ENCODE measurements at places on chromosomes 5 and 9. TPM values are rescaled to one million over a fixed set of nuclear protein-coding genes. Genes with fewer than 3 reads are reported as not detected.

SPINK7 gene
- 65.3 TPM for total RNA-seq

COX7C gene
- 270 TPM for total RNA-seq

TXNDC8 gene
- not detected for total RNA-seq

STKLD1 gene
- total RNA-seq, result not detected

SUSD3 gene
- total RNA-seq, result 25.0 TPM

DIRAS2 gene
- not detected for total RNA-seq

GRCh38 chr5:72511774-72512592 is 4.8 kb upstream of the ZNF366 start:
- DNase-seq, result no peak

DNA sequence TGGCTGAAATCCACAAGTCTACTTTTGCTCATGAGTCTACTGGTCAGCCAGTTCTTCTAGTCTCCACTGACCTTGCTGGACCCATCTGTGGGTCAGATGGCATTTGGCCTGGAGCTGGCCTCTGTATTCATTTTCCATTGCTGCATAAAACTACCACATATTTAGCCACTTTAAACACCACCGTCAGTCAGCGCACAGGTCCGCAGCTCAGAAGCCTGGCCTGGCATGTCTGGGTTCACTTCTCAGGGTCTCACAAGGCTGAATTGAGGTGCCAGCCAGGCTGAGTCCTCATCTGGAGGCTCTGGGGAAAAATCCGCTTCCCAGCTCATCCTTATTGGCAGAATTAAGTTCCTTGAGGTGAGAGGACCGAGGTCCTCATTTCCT is 54.7 kb downstream of the BARX1 start:
- no peak for DNase-seq

- DNase-seq, result no peak
These were observed 135.6 kb downstream of the BOD1 start for GRCh38 chr5:173480896-173481295.

DNA sequence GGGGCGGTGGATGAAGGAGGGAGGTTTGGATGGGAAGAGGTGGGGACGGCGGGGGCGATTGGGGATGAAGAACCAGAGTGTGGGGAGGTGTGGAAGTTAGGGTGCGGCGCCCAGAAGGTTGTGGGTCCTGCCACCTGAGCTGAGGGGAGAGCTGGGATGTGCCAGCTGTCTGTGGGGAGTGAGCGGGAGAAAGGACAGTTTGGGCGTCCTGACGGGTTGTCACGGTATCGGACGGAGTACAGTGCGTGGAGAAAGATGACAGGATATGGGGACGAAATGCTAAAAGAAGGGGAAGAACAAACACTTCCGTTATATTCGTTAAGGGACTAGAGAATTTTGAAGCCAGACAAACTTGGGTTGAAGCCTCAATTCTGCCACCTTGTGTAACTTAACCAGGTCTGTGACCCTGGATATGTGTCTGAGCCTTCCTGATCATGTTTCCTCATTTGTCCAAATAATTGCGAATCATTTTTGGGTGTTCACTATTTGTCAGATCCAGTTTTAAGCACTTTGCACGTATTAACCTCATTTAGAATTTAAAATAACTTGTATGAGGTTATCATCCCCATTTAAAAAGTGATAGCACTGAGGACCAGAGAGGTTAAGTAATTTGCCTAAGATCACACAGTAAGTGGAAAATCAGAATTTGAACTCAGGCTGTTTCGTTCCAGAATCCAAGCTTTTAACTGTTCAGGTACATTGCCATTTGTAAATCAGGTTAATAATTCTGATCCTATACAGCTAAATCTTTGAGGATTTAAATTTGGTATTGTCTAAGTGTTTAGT is 689 bp downstream of the CNTRL start:
- DNase-seq, result no peak

GRCh38 chr5:6838736-6839135 is 125.5 kb downstream of the TENT4A start:
- no peak for DNase-seq

- DNase-seq, result no peak
These were observed 94.5 kb downstream of the OSMR start for GRCh38 chr5:38940230-38940858.

DNA sequence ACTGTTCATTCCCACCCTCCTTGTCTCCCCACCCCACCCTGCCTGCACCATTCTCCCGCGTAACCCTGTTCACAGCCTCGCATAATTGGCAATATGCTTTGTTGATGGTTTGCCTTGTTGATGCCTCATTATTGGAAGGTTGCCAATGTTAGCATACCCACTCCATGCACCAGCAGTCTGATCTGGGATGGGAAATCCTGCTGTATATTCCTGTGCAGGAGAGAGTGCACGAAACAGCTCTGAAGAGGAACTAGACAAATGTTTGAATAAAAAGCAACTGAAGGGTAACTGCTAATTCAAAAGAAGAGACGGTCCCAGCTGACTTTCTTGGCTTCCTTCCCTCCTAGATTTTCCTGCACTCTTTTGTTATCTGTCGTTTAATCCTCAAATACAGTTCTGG is 271.7 kb upstream of the TLE4 start:
- no peak for DNase-seq

DNA sequence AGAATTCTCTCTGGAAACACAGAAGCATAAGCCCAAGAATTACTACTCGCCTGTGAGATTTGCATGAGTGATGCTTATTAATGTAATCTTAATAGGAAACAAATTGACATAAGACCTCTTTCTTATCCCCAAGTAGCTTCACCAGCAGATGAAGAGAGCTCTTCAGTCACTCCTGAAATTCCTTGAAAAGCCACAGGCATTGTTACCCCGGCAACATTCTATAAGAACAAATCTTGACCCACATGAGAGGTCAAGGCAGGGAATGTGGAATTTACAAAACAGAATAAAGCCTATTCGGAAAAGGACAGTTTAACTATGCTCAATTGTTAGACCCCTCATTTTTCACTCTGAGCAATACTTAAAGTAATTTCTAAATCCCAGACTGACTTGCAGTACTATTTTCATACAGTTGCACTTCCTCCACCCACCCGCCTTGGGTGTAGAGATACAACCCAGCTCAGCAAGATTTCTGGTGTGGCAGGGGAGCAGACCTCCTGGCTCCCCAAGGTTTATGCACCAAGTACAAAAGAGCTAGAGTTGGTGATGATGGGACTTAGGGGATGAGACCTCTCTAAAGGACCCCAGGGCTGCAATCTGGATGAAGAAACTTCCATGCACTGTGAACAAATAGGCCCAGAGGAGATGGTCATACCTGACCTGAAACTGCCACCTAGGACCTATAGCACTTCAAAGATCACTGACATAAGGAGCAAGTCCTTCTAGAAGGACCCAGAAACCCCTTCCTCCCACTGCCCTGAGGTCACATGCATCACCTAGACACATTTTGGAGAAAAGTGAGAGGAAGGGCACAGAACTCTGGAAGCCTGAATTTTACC is 242.1 kb downstream of the ZNF608 start:
- DNase-seq, result no peak

DNA sequence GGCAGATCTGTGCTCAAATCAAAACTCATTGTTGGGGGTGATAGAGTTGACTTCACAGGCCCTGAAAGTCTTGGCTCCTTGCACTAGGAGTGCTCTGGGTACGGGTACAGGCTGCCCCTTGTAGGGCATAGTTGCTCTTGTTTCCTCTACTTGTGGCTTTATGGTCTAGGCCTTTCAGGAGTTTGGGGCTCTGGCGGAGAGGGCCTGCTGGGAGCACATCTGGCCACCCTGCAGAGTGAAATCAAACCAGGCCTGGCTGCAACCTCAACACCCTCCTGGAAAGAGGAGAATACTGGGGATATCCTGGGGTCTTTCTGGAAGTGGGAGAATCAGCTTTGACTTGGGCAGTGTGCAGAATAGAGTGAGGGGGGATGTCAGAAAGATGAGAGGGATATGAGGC is 1.5 kb downstream of the TGFBI start:
- no peak for DNase-seq

- peak; percentile 34 for DNase-seq
These were observed 78.2 kb downstream of the GTF3C4 start for GRCh38 chr9:132748450-132748849.

DNA sequence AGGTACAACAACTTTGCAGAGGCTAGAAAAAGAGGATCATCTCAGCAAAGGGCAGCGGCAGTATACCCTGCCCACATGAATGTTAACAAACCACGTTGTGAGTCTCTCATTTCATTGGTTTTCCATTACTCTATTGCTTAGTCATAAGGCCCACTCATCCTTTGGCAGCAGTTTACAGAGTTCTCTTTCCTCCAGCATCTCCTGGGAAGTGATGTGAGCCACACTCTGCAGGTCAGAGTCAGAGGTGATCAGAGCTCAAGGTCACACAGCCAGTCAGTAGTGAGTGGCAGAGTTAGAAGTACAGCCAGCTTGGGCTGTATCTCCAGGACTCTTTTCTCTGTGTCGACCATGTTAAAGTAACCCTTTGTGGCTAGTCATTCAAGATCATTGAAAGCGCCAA is 599.6 kb upstream of the GRAMD2B start:
- DNase-seq, result no peak

All from vagina (tissue), 2 donors.